CD8-positive, alpha-beta memory T cell (primary cell): ENCODE measurements at places on chromosomes 12 and 14. TPM values are rescaled to one million over a fixed set of nuclear protein-coding genes. Genes with fewer than 3 reads are reported as not detected.

GRCh38 chr12:70190262-70191010 is 52.8 kb upstream of the CNOT2 start:
- DNase-seq = no peak

GRCh38 chr12:50948798-50949197 is 3.5 kb upstream of the HIGD1C start:
- DNase-seq = no peak

DNA sequence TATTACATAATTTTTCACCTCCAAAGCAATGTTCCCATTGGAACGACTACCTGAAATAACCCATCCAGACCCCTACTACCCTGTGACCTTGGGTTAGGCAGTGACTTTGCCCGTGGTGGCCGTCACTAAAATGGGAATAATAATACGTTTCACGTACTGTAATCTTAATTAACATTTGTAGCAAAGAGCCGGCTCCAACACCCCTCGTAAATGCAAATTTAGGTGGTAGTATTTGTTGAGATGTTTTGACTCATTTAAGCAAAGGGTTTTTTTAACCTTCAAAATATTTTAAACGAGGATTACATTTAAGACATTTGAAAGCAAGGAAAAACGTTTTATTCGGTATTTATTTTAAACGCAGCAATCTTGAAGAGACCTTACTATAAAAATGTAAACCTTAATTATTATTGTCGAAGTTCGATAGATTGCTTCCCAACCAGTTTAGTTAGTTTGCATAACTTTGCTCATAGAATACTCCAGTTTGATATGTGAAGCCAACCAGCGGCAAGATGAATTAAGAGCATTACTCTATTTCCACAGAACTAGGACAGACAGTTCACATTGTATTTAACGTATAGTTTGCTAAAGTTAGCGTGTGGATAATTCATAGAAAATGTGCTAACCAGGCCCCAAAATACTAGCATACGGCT is 1.4 kb upstream of the ARID2 start:
- DNase-seq = no peak

- no peak for DNase-seq
These were observed 27.3 kb downstream of the SPRING1 start for GRCh38 chr12:116710370-116711150.

DNA sequence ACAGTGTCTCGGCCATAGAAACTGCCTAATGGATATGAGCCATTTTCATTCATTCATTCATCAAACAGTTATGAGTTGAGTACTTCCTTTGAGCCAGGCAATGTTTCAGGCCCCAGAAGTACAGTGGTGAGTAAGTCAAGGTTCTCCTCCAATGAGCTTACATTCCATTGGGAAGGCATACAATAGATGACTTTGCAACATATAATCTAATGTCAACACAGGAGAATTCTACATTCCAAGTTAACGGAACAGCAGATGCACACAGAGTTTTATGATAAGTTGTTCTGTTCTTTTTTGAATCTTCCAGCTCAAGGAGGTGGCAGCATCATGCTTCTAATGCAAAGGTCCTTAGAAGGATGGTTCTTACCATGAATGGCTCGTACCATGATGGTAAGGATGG is 3.2 kb upstream of the RFC5 start:
- DNase-seq = no peak

GRCh38 chr14:99736603-99737371 is 52.7 kb downstream of the CYP46A1 start:
- no peak for DNase-seq

- DNase-seq = no peak
These were observed 40.2 kb downstream of the UBE3B start for GRCh38 chr12:109517619-109518018.

Gene AICDA
- total RNA-seq = 0.71 TPM

DNA sequence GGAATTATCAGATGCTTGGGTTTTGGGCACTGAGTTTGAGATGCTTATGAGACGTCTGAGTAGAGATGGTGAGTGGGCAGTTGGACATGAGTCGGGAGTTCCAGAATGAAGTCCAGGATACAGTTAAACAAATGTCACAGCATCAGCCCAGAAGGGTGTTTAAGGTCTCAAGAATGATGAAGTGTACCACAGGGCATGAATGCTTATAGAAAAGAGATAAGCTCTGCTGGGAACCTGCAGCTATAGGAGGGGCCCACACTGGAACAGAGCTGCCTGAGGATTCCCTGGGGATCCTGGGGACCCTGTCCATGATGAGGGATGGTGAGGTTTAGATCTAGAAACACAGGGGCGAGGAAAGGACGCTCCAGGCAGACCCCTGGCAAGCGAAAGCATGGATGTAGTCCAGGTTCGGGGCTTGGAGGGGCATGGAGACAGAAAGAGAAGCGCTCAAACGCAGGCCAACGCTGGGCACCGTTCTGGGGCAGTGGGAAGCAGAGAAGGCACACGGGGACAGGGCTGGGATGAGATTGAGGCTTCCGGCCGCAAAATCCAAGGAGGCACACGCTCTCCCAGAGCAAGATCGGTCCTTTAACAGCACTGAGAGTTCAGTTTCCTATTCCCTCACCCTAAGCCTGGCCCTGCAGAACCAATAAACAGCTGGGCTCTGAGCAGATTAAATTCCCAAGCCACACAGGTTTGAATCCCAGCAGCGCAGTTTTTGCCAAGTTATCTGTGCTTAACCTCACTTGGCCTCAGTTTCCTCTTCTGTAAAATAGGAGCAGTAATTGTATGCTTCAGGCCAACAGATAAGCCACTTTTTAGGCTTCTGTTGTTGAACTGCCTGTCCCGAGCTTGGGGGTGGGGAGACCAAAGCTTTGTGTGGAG is 52.9 kb downstream of the EID3 start:
- DNase-seq = no peak

DNA sequence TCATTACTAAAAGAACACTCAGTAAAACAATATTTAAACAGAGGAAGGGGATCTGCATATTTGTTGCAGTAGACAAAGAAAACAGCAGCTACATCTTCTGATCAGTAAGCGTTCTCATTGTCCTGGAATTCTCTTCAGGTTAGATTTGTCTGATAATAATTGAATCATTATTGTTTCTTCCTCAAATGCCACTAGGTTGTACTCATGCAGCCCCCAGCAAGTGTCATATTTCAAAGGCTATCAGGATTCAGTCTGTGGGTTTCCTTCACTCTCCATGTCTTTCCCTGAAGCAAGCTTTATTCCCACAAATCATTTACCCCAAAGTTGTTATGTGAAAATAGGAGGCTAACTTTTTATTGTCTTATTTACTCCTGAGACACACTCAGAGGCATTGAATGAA is 14.7 kb downstream of the PIK3C2G start:
- DNase-seq = no peak

DNA sequence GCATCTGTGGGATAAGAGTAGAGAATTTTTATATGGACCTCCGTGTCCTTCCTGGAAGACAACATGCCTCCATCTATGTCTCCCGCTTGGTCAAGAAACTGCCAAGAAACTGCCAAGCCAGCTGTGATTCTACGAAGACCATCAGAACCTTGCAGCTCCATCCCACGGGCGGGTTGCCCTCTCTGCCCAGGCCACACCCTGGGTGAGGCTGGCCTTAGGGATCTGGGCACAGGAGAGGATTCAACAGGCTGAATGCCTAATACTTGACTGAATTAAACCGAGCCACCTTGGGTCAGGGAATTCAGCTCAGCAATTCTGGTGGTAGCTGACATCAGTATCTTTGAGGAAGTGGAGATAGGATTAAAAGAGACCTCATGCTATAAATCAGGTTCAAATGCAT is 37.8 kb upstream of the FOS start:
- DNase-seq = no peak

DNA sequence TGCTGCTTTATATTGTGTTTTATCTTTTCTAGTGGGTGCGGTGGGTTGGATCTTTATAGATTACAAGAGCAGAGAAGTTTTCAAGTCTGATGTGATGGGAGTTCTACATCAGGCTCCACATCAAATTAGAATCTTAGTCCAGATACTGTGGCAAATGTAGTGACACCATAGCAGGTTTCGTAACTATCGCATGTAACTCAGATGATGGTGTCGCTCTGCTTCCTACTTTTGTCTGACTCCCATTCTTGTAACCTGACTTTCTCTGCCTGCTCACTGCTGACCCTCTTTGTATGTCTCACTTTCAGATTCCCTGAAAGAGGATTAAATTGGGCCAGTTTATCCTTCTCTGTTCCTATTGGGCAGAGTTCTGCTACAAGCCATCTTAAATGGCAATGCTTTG is 22.8 kb upstream of the FBXO34 start:
- no peak for DNase-seq

Gene DEGS2
- 0.42 TPM for total RNA-seq

- no peak for DNase-seq
These were observed 192.4 kb downstream of the DACT1 start for GRCh38 chr14:58830121-58830520.

DNA sequence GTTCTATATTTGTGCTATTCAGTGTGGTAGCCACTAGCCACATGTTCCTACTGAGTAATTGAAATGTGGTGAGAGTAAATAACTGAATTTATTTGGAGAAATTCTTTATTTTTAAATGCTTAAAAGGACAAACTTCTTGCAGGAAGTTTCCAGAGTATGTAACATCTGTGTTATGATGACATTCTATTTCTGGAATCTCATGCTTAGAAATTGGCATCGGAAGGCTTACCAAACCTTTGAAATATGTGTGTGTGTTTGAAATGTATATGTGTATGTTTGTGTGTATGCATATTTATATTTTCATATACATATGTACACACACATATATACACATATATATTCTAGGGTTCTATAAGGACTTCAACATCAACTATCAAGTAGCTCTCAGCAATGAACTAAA is 12.4 kb upstream of the WSCD2 start:
- no peak for DNase-seq

GRCh38 chr14:39576258-39576657 is 144.0 kb upstream of the FBXO33 start:
- DNase-seq = no peak

Gene SIRT4
- total RNA-seq = 1.8 TPM

- no peak for DNase-seq
These were observed 307.1 kb upstream of the E2F7 start for GRCh38 chr12:77372494-77372893.

Gene KRT6A
- total RNA-seq = not detected

DNA sequence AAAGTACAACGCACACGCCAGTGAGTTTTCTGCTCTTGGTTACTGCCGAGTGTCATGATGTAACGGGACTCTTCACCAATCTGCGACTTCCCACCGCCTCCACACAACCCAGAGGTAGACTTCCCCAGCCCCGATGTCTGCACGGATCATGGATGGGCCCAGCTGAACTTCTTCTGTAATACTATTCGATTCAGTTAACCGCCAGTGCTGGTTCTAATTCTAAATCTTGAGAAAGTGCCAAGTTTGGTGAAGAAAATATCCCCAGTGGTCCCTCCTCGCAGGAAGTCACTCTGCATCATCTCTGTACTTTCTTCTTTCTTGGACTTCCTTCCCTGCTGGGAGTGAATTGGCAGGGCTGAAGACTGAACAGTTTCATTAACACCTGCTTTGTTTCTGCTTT is 77.6 kb upstream of the SLC35F4 start:
- DNase-seq = no peak

GRCh38 chr14:59997449-59997848 is 77.5 kb downstream of the LRRC9 start:
- no peak for DNase-seq

DNA sequence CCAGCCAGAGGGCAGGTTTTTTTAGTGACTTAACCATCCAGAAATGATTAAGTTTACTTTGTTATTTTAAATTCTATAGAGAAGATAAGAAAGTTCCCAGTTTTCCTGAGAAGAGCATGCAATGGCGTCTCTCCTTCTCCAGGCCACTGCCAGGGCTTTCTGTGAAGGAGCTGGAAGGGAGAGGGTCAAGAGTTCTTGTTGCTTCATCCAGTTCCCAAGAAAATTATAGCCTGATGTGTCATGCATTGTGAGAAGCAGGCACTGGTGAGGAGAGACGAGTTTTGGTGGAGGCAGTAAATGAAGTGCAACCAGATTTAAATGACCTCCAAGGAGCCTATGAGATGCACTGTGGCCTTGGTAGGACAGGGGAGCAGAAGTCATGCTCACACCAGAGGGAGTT is 14.2 kb downstream of the ELK3 start:
- DNase-seq = no peak

DNA sequence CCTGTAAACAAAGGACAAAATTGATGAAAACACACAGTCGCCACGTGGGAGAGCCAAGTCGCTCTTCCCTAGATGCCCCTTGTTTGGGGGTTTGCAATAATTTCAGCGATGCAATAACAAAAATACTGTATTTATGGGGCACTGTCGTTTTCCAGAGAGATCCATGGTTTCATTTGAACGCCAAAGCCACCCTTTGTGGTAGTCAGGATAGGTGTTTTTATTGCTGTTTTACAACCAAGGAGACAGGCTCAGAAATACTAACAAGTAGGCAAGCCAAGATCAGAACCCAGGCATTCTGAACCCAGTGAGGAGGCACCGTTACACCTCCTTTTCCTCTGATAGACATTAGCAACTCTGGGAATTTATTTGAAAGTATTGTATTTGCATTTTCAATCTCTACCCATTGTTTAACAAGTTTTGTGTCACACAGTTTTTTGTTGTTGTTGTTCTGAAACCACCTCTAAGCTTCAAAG is 831 bp upstream of the BTBD7 start:
- DNase-seq = no peak

Gene MARCHF9
- 27.2 TPM for total RNA-seq

DNA sequence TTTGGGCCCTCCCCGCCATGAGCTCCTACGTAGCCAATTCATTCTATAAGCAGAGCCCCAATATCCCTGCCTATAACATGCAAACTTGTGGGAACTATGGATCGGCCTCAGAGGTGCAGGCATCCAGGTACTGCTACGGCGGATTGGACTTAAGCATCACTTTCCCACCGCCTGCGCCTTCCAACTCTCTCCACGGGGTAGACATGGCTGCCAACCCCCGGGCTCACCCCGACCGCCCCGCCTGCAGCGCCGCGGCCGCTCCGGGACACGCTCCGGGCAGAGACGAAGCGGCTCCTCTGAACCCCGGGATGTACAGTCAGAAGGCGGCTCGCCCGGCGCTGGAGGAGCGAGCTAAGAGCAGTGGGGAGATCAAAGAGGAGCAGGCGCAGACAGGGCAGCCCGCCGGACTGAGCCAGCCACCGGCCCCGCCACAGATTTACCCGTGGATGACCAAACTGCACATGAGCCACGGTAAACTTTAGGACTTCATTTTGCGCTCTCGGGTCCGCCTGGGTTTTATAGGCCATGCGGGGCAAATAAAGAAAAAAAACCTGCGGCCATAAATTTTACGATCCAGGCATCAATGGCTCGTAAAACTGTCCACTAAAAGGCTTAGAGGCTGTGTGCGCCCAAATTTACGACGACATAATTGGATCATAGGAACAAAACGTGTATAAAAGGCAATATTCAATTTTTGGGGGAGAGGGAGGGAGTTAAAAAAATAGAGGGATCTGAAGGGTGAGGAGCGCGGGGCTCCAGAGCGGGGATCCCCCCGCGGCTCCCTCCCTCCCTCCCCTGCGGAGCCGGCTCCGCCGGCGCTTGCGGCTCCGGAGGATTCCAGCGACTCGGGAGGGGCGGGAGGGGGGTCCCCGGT is 493 bp downstream of the HOXC5 start:
- DNase-seq = no peak

- no peak for DNase-seq
These were observed 2.9 kb downstream of the SP7 start for GRCh38 chr12:53333289-53333688.

Gene SOAT2
- 0.48 TPM for total RNA-seq

Gene MGP
- total RNA-seq = not detected

- DNase-seq = no peak
These were observed 19.3 kb downstream of the BRF1 start for GRCh38 chr14:105281371-105282097.

Gene ADAMTS20
- not detected for total RNA-seq

Gene NUMB
- 36.5 TPM for total RNA-seq
